ENCODE measurements at places on chromosomes 11 and 22.
A peak's percentile ranks its signal among the peaks of the same experiment; 100 is the strongest.

- peak; percentile 65 for DNase-seq
Measured at GRCh38 chr11:129375751-129376657, at the start of gene BARX2. Gene BARX2 (plus strand): TSS chr11:129375848. CDS start chr11:129376036, 188 bp downstream.

- no peak for DNase-seq
Measured at GRCh38 chr11:72609045-72609444, 65.2 kb downstream of the PDE2A start.

GRCh38 chr11:104075706-104076105 lies 39.3 kb downstream of the DDI1 start:
- no peak for DNase-seq

DNA sequence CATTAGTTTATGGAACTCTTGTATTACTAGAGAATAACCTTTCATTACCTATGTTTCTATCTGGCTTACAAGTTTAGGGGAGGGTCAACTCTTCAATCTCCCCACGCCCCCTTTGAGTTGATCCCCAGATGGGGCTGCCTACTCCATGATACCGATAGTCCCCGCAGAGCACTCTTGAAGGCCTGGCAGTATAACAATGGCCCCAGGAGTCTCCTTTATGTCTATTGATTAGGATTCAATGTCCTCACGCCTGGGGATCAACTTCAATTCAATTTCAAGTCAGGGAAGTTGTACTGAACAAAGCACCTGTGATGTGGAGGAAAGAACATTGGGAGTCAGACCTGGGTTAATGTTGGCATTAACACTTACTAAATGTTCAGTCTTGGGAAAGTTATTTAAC lies 520.2 kb downstream of the METTL15 start:
- DNase-seq = no peak

DNA sequence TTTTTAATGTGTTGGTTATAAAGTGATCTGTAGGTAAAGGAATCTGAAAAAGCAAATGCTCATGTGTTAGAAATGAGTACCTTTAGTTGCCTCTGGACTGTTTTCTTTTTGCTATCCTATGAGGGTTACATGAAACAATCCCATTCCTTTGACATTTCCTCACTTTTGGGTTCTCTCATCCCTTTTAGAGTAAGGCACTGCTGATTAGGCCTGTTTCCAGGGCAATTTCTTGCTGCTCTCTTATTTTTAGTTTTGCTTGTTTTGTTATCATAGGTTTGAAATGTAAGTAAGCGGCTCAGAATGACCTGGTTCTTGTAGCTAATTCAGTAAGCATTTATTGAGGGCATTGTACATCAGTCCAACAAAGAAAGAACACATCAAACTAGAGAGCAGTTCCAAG lies 138.9 kb downstream of the DDX10 start:
- DNase-seq = no peak

DNA sequence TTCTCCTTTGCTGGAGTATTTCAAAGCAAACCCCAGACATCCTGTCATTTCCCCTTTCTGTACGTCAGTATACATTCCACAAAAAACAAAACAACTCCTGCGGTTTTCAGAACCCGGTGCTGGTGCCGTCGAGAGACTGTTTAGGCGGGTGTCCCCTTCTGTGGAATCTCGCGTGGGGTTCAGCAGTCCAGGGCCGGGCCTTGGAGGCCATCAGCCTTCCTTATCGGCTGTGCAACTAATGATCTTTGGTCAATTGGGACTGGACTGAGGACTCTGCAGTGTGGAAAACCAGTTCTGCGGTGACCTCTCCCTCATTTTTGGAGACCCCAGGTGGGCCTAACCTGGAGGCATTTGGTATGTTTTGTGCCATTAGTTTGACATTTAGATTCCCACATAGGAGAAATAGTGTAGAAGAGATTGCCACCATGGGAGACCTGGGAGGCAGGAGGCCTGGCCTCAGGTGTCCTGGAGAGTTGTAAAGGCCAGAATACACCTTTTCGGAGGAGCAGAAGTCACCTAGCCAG lies 84.4 kb downstream of the TBC1D22A start:
- no peak for DNase-seq

GRCh38 chr11:6778518-6778917 lies 4.3 kb upstream of the OR2AG1 start:
- DNase-seq = no peak

GRCh38 chr11:96103102-96103501 lies 179.2 kb upstream of the MTMR2 start:
- no peak for DNase-seq

DNA sequence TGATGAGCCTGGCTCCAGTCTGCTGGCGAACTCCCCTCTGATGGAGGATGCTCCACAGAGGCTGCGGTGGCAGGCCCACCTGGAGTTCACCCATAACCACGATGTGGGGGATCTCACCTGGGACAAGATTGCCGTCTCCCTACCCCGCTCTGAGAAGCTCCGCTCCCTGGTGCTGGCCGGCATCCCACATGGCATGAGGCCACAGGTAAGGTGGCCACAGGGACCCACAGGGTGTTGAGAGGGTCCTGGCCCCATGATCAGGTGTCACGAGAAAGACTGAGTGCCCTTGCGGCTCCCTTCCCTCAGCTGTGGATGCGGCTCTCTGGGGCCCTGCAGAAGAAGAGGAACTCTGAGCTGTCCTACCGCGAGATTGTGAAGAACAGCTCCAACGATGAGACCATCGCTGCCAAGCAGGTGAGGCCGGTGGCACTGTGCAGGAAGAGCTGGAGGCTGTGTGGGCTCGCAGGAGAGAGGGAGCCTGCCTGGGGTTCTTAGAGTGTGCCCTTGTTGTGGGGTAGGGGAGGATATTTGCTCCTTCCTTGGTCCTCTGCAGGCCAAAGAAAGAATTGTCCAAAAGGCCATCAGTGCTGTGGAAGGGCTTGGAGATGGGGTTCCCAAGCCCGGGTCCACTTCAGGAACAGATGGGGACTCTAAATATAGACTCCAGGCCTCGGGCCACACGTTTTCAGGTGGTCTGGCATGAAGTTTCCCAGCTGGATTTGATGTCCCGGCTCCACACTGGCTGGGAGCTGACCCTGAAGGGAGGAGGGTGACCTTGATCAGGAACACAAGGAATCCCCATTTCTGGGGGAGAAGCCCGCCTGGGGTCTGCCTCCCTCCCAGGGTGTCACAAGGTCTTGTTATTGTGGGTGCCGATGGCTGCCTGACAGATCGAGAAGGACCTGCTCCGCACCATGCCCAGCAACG lies 34.1 kb downstream of the SGSM3 start:
- no peak for DNase-seq

DNA sequence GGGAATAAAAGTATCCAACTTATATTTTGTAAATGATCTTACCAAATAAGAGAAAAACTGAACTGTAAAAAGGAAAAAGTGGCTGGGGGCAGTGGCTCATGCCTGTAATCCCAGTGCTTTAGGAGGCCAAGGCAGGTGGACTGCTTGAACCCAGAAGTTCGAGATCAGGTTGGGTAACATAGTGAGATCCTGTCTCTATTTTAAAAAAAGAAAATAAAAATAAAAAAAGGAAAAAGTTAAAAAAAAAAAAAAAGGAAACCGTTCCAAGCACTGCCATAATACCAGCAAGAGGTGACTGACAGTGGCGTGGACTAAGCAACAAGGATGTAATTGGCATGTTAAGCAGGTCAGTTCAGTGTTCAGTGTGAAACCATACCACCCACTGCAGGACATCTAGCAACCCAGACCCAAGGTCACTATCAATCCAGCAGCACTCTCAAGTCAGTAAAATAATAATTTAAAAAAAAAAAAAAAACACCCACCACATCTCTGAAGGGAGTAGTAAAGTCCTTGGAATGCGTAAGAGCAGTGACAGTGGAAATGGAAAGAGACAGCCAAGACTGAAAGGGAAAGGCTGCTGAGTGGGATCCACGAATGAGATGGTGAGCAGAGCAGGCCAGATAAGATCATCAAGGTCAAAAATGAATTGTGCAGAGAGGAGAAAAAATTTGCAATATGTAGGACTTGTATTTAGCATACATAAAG lies 43.6 kb downstream of the MAPK1 start:
- no peak for DNase-seq

GRCh38 chr11:46348566-46349401 lies 1.5 kb downstream of the DGKZ start:
- DNase-seq = no peak

- no peak for DNase-seq
Measured at GRCh38 chr11:112307616-112308015, 47.0 kb upstream of the PLET1 start.

DNA sequence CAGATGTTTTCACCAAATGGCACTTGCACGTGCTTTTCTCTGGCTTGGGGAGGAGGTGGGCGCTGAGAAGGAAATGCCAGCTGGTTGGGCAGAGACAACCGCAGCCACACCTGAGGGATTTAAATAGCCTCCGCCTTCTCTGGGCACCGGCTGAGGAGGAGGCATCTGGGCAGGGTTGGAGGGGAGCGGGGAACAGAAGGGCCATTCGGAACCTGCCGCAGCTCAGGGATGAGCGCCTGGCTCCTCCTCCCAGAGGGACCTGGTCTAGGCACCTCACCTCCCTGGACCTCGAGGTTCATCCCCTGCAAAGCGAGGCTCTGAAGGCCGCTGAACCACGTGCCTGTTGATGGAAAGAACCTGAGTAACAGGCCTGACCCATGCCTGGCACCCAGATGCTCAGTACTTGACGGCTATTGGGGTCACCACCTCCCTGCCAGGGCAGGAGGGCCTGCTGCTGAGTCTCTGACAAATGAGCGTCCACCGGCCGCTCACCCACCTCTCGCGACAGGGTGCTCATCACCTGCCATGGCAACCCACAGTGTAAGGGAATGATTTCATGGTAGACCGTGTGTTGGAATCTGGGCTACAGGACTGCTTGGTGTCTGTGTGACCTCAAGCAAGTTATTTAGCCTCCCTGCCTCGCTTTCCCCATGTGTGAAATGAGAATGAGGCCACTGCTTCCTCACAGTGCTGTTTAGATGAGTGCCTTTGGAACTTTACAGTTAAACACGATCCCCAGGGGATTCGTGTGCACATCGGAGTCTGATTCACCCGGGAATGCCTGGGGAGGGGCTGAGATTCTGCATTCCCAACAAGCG lies 2.0 kb upstream of the KDELR3 start:
- DNase-seq = no peak

DNA sequence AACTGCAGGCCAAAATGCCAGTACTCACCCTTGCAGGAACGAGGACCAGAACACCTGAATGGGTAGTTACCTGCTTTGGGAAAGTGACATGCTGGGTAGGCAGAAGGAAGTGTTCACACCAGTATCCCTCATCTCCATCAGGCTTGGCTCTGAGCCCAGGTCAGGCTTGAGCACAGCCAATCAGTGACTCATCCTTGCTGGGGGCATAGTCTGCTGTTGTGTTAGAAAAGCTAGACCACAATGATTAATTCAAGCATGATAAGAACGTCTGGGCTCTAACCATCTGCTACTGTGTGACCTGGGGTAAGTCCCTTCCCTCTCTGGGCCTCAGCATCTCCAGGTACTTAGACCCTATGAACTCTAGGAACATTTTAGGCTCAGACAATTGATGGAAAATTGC lies 450.4 kb downstream of the MIAT start:
- DNase-seq = no peak

- peak; percentile 52 for DNase-seq
Measured at GRCh38 chr11:70067591-70068341, 10.4 kb upstream of the ANO1 start.

DNA sequence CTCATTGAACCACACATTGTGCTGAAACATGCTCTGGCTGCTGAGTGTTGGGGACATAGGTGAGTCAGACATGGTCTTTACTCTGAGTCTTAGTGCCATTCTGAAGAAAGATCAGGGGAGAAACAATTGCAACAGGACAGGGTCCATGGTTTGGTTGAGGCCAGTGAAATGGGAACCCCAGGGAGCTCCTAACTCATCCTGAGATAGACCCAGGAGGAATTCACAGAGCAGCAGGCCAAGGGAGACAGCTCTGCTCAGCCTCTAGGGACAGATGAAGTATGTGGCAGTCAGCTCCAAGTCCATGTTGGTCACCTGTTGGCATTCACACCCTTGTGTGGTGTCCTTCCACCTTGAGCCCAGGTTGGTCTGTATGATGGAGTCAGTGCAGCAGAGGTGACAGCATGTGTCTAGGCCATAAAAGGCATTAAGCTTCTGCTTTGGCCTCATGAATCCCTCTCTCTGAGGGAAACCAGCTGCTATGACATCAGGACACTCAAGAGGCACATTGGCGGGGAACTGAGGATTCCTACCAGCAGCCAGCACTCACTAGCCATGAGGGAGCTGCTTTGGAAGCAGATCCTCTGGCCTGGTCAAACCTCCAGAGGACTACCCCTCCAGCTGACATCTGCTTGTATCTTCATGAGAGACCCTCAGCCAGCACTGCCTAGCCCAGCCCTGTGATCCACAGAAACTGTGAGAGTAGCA lies 50.3 kb upstream of the MYEOV start:
- DNase-seq = no peak

DNA sequence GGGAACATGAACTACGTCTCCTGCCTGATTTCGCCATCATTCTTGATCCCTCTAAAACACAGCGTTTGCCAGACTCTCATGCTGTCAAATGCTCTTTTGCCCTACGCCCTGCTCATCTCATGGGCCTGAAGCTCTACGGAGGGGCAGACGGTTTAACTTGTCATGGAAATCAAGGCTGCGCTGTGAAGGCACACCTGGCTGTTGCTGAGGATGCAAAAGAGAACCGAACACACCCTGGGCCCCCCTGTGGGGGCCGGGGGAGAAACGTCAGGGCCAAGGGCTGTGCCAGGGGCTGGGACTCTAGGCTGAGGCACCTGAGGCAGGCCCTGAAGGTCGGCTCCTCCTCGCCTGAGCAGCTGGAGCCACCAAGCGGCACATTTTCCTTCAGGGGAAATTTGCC lies 957.2 kb downstream of the BRD1 start:
- no peak for DNase-seq

DNA sequence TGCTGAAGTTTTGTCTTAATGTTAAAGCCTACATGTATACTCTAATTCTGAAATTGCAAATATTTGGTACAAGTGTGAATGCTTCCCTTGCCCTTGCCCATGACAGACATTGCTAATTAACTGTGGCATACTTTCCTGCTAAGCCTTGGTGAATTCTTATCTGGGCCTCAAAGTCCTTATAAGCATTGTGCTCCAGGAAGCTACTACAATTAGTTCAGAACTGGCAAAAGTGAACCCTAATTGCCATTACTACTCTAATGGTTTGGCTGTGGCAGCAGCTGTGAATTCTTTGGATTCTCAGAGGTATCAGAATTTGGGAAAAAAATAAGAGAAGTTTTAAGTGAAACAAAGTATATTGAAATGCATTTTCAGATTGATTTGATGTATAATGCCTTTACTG lies 24.3 kb downstream of the EMSY start:
- no peak for DNase-seq

DNA sequence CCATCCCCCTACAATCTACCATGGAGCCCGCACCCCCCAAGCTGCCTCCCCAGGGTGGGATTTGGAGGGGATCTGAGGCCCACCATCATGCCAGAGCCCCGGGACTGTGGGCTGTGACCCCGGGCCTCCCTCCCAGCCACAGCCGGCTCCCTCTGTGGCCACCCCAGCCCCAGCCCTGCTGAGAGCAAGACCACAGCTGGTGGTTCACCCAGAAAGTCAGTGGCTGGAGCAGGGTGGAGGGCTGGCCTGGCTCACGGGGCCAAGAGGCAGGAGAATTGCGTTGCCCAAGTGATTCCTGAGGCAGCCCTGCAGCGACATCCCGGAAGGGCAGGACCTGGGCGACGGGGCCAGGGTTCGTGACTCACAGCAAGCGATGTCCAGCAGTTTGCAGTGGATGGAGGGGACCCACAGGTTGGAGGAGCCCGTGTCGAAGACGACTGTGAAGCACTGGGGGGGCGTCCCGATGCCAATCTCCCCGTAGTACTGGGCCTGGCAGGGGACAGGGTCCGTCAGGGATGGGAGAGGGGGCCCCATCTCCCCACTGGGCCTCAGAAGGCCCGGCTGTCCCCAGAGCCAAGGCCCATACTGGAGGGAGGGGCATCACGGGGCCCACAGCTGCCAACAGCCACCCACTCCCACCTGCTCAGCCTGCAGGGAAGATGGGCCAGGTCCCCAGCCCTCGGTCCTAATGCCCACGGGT lies 4.4 kb downstream of the CTSD start:
- DNase-seq = no peak

GRCh38 chr11:1121813-1122663 lies 35.7 kb upstream of the MUC5AC start:
- DNase-seq = no peak
